ENCODE measurements at places on chromosomes 6 and 20. TPM values are rescaled to one million over a fixed set of nuclear protein-coding genes. Genes with fewer than 3 reads are reported as not detected.

The BYSL gene
- 3.8 TPM for total RNA-seq

The EIF2S2 gene
- total RNA-seq: 30.2 TPM

The GPRC6A gene
- not detected for total RNA-seq

The SLC17A4 gene
- total RNA-seq: not detected

The CCN5 gene
- total RNA-seq: not detected

The RAD21L1 gene
- total RNA-seq: 0.10 TPM

The CNBD2 gene
- 11.3 TPM for total RNA-seq

Data from mononuclear cell (primary cell).